Motor neuron (in vitro differentiated cells): ENCODE measurements at places on chromosomes 7 and 10. TPM values are rescaled to one million over a fixed set of nuclear protein-coding genes. Genes with fewer than 3 reads are reported as not detected.

MDH2 gene
- total RNA-seq, result 104 and 109 TPM in 2 replicates

- no peak for ATAC-seq
Measured at GRCh38 chr10:33214174-33214573, 120.3 kb downstream of the NRP1 start.

- no peak for ATAC-seq
Measured at GRCh38 chr7:135846339-135846738, 97.7 kb upstream of the FAM180A start.

- no peak for ATAC-seq
Measured at GRCh38 chr10:49174926-49175500, 13.2 kb downstream of the TMEM273 start.
